Fibroblast of skin of left biceps (primary cell): ENCODE measurements at places on chromosomes 7 and 10.

GRCh38 chr10:69073736-69074364 lies 14.1 kb upstream of the SRGN start:
- no peak for DNase-seq

GRCh38 chr10:69486922-69487730 lies 35.9 kb downstream of the TSPAN15 start:
- no peak for DNase-seq

DNA sequence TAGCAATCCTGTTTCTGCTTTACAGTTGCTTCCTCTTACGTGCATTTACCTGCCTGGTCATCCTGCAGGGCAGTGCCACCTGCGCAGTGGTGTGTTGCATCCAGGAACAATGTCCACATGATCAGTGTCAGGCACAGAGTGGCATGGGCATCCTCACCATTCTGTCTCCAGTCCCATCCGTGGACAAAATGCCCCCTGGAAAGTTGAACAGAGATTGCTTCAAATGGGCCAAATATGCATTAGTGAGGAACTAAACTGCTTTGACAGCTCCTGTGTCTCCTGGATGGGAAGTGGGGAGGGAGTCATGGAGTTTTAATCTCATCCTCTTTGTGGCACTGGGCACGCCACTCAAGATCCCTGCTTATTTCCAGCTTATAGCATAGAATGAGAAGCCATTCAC lies 151.8 kb downstream of the DPP6 start:
- no peak for DNase-seq

- no peak for DNase-seq
Measured at GRCh38 chr7:56083150-56083785, 9.5 kb downstream of the PHKG1 start.

- DNase-seq, result no peak
Measured at GRCh38 chr10:16965344-16965616, 148.1 kb upstream of the RSU1 start.

DNA sequence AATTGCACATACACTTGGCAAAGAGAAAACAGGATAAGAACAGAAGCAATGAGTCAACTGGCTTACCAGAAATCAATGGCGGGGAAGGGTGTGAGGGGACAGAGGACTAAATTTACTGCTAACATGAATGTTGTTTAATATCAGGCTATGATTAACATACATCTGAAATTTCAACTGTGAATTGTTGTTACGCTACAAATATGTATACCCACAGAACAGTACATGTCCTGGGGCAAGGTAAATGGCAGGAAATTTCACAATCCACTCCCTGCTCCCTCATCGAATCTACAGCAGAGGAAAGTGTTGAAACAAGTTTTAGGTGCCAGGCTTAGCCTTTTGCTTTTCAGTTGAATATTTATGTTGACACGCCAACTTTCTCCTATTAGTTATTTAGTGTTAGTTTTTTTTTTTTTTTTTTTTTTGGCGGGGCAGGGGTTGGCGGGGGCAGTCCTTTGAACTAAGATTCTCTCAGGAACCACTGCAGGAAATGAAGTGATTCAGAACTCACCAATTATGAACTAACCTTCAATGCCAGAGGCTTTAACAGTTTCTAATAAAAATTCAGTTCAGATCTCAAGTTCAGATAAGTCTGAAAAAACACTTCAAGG lies 99.0 kb downstream of the UBE2H start:
- no peak for DNase-seq
